ENCODE measurements at places on chromosomes 16 and 17.

DNA sequence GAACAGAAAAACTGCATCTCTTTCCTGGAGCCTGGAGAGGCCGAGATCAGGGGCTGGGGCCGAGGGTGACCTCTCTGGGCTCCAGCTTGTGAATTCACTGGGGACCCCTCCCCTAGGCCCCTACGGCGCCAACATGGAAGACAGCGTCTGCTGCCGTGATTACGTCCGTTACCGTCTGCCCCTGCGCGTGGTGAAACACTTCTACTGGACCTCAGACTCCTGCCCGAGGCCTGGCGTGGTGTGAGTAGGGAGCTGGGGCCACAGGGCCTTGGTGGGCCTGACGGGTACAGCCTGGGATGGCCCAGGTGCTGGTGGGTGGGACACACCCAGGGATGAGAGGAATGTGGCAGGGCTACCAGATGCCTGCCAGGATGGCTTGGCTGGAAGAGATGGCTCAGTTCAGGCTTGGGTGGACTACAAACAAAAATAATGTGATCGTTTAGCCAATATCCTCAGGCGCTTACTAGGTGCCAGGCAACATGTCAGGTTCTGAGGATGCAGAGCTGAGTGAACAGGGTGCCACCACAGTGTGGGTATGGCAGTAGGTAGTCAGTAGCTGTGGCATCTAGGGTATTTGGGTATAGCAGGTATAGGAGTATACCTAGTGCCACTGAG, 1.8 kb downstream of the CCL22 start:
- no peak for DNase-seq

DNA sequence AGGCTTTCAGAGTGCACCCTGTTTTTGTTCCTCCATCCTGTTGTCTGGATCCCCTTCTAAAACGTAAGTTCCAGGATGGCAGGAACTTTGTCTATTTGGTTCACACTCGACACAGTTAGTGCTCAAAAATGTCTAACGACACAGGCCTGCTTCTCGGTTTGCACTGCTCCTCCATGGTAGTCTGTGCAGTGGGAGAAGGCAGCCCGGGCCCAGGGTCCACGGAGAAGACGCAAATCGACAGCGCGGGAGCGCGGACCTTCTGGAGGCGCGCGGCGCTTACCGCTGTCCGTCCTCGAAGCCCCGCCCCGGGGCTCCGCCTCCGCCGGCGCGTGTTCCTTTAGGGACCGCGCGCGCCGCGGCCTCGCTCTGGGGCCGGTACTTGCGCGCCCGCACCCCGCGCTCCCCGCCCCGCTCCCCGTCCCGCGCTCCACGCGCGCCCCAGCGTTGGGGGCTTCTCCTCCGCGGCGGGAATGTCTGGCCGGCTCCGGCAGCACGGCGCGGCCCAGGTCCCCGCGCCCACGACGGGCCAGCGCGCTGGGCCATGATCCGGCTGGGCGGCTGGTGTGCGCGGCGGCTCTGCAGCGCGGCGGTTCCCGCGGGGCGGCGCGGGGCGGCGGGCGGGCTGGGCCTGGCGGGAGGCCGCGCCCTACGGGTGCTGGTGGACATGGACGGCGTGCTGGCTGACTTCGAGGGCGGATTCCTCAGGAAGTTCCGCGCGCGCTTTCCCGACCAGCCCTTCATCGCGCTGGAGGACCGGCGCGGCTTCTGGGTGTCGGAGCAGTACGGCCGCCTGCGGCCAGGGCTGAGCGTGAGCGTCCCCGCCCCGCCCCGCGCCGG, at the start of gene NT5M:
Gene NT5M, plus strand, starts transcription at position 364 of the 837 bp plus-strand sequence. Its CDS starts 178 bp downstream, at position 542.
- DNase-seq, result peak; percentile 55

GRCh38 chr16:78022347-78023060, at the start of gene CLEC3A:
TSS of gene CLEC3A (plus strand) at chr16:78022548. CDS start at chr16:78022627, 79 bp downstream.
- no peak for DNase-seq

DNA sequence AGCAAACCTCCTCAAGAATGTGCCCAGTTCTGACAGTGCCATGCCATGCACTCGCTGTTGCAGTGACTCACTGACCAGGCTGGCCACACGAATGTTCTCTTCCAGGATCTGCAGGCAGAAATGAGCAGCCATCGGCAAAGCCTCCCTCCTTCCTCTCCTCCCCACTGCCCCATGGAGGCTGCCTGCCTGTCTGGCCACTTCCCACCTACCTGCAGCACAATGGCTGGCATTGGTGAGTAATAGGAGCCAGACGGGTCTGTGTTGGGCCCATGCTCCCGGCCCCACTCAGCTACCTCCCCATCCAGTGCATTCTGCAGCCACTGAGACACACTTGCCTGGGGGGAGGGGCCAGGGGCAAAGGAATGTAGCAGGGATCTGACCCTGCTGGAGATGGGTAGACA, 2.8 kb upstream of the MATCAP1 start:
- no peak for DNase-seq

Measured in naive B cell (primary cell).